ENCODE measurements at places on chromosomes 11 and 22. TPM values are rescaled to one million over a fixed set of nuclear protein-coding genes. Genes with fewer than 3 reads are reported as not detected.

FUT4 gene
- total RNA-seq, result 5.6 TPM

NCAPH2 gene
- 54.0 TPM for total RNA-seq

ADAMTS15 gene
- total RNA-seq, result 2.4 TPM

KRTAP5-9 gene
- 0.66 TPM for total RNA-seq
